Germinal center (tissue), 1 donor: ENCODE measurements at places on chromosomes 7 and 10.

- DNase-seq = no peak
Measured at GRCh38 chr7:99098824-99099498, 44.9 kb downstream of the SMURF1 start.

- DNase-seq = peak; percentile 34
Measured at GRCh38 chr7:8190119-8190895, 71.7 kb downstream of the ICA1 start.

DNA sequence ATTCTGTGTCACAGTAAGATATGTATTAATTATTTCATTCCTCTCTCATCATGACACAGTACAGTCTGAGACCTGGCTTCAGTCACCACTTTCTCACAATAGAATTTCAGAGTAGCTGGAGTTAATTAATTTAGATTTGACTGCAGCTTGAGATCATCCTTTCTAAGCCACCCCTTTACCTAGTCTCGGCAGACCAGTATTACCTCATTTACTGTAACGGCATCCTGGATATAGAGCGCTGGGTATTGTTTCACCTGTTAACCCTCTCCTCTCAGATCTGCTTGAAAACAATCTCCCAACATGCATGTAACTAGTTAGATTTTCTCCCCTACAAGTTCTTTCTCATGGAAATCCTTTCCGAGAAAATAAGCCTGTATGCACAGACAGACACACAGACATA, 1057.5 kb downstream of the GATA3 start:
- DNase-seq = no peak

DNA sequence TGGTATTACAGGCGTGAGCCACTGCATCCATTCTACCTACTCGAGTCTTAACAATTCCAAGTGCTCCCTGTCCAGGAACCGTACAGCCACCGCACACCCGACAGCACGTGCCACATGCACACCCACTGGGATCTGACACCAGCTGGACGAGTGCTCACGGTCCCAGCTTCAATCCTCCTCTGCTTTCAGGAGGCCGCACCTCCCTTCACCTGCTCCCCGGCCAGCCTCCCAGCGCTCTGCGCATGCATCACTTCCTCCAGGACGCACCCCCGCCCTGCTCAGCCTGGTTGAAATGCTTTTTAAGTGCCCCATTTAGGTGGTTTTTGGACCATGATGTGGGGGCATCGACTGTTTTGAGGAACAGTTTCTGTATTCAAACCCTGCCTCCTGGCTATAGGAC, 47.3 kb upstream of the TMEM213 start:
- DNase-seq = no peak

DNA sequence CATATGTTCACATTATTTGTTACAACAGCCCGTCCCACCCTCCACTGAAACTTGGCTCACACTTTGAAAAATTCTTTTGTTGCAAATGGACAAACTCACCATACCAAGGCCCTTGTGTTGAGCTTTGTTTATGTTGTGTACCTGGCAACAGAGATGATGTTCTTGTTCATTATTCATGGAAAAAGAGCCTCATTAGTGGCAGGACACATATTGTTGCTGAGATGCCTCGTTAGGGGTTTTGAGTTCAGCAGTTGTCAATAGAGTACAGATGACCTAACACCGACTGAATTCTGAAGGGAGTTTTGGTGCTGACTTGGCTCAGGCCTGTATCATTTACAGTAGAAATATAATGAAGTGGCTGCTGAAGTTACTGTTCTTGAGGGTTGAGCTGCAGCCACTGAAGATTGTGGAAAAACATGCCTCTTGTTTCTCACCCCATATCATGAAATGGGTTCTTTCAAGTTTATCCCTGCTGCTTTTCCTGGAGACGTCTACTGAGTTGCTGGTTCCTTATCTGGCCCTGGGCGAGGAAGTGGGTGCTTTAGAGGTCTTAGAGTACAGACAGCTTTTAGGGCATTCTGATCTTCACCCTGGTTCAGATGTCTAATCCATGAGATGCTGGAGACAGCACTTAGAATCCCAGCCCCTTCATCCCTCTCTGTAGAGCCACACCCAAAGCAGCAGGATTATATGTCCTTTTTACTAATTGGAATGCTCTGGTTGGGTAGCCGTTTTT, 149.7 kb downstream of the WNT2 start:
- DNase-seq = no peak
